Camera-type eye (tissue), 1 donor: ENCODE measurements at places on chromosomes 4 and X. TPM values are rescaled to one million over a fixed set of nuclear protein-coding genes. Genes with fewer than 3 reads are reported as not detected.

Gene WNK3
- 22.2 TPM for total RNA-seq

Gene ARMCX2
- total RNA-seq, result 87.9 TPM

Gene BGN
- total RNA-seq, result 106 TPM

Gene SYNPO2
- 66.4 TPM for total RNA-seq

Gene CTAG1B
- not detected for total RNA-seq

Gene COL25A1
- total RNA-seq, result 65.3 TPM

Gene SPATA4
- 0.93 TPM for total RNA-seq

Gene TSPYL2
- 37.1 TPM for total RNA-seq

Gene MID1
- 70.7 TPM for total RNA-seq

Gene GALNTL6
- total RNA-seq, result 9.6 TPM

Gene POF1B
- total RNA-seq, result 2.1 TPM

Gene C4orf46
- total RNA-seq, result 42.1 TPM

Gene CCNB3
- total RNA-seq, result 10.1 TPM

Gene TRIM60
- total RNA-seq, result not detected

Gene RAB39B
- total RNA-seq, result 12.3 TPM

Gene RHOXF2B
- not detected for total RNA-seq

Gene XKRX
- total RNA-seq, result 0.77 TPM

Gene TBL1X
- total RNA-seq, result 27.8 TPM

Gene CT45A1
- not detected for total RNA-seq

Gene KLHL4
- total RNA-seq, result 9.2 TPM

Gene ETNPPL
- 0.22 TPM for total RNA-seq

Gene HPGD
- total RNA-seq, result 11.9 TPM

Gene PTPN13
- 248 TPM for total RNA-seq

Gene TLR6
- 2.0 TPM for total RNA-seq

Gene CCKAR
- total RNA-seq, result 1.3 TPM

Gene USP27X
- 6.5 TPM for total RNA-seq

Gene FAT1
- total RNA-seq, result 179 TPM

Gene SLITRK4
- total RNA-seq, result 16.2 TPM

Gene NAP1L2
- 16.2 TPM for total RNA-seq

Gene PROM1
- 298 TPM for total RNA-seq

Gene DNAAF6
- not detected for total RNA-seq

Gene CHRDL1
- 36.6 TPM for total RNA-seq

Gene SMPX
- 41.5 TPM for total RNA-seq

Gene COL4A6
- 21.6 TPM for total RNA-seq

Gene COX7B2
- total RNA-seq, result not detected

Gene DDIT4L
- total RNA-seq, result 8.5 TPM

Gene ARMCX1
- total RNA-seq, result 73.6 TPM

Gene IL2RG
- total RNA-seq, result 1.3 TPM

Gene DIPK2B
- 13.6 TPM for total RNA-seq
